Naive thymus-derived CD4-positive, alpha-beta T cell (primary cell): ENCODE measurements at places on chromosomes 11 and 22. TPM values are rescaled to one million over a fixed set of nuclear protein-coding genes. Genes with fewer than 3 reads are reported as not detected.

Gene GRIK4
- total RNA-seq: not detected

Gene CSNK2A3
- total RNA-seq: 0.46 and 1.0 TPM in 2 replicates

Gene SLC6A5
- not detected for total RNA-seq

Gene OLFML1
- not detected for total RNA-seq

Gene MEI1
- 56.7 TPM for total RNA-seq

DNA sequence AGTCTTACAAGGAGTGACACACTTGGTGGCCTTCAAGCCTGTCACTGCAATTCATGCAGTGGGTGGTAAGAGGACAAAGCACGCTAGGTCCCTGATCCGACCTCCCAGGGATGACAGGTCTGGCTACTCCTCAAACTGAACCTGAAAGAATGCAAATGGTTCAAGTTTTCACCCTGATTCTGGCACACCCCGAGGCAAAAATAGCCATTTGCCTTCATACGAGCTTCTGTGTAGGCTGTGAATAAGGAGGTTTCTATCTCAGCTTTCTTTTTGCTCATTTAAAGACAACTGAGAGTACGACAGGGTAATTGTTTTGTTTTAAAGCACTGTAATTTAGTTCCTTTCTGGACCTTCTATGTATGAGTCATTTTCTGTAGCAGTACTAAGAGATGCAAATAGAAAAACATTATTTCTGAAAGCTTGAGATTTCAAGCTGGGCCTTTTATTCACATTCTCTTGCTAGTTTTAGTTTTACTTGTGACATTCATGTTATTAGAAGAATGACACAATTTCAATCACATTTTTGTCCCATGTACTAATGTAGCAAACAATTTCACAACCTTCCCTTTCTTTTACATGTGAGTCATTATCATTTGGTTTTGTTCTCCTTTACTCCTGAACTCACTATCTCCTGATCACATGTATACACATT is 56.6 kb upstream of the FDX1 start:
- H3K27me3 ChIP-seq: no peaks in the 10 kb centered on the region
- H3K4me1 ChIP-seq: no peaks in the 10 kb centered on the region
- DNase-seq: no peak
- no peak overlapping the region for H3K27ac ChIP-seq
- no peak overlapping the region for H3K4me3 ChIP-seq
- no peaks in the 10 kb centered on the region for H3K36me3 ChIP-seq

- no peaks in the 10 kb centered on the region for H3K27me3 ChIP-seq
- H3K4me1 ChIP-seq: peaks cover 22% of the 10 kb centered on the region
- peak overlapping the region; percentile 76 for H3K4me3 ChIP-seq
- H3K27ac ChIP-seq: peak overlapping the region; percentile 98
- no peaks in the 10 kb centered on the region for H3K36me3 ChIP-seq
Observed at GRCh38 chr11:130001461-130002351, 929 bp downstream of the PRDM10 start.

DNA sequence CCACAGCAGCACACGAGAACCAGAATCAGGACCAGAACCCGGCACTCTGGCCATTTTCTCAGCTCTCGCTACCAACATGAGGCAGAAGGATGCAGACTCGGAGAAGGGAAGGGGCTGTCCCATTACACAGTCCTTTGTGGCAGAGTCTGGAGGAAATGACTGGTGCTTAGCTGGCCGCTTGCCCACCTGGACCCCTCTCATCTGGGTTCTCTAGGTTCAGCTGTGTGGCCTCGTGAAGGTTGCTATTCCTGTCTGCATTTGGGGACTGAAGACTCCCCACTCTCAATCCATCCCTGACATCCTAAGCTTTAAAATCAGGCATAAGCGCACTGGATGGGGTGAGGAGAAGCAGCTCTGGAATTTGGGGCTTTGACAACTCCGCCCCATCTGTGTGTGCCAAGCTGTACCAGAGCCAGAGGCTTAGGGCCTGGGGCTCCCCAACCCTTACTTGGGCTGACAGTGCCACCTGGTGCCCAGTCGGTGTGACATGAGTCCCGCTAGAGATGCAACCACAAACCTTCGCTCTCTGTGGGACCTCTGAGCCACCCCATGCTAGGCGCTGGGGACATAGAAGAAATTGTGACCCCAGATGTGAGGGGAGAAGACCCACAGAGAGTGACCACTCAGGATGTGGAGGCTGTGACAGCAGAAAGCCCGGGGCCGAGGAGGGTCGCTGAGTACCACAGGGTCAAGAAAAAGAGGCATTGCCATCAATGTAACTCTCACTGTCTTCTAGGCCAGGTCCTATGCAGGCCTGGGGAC is 35.8 kb upstream of the FCHSD2 start:
- H3K4me3 ChIP-seq: no peak overlapping the region
- H3K4me1 ChIP-seq: no peaks in the 10 kb centered on the region

- no peaks in the 10 kb centered on the region for H3K36me3 ChIP-seq
- no peaks in the 10 kb centered on the region for H3K27me3 ChIP-seq
- H3K4me3 ChIP-seq: no peak overlapping the region
- no peak for DNase-seq
- H3K27ac ChIP-seq: peak overlapping the region; percentile 55
Observed at GRCh38 chr11:66112041-66112491, 42.0 kb downstream of the PACS1 start.

DNA sequence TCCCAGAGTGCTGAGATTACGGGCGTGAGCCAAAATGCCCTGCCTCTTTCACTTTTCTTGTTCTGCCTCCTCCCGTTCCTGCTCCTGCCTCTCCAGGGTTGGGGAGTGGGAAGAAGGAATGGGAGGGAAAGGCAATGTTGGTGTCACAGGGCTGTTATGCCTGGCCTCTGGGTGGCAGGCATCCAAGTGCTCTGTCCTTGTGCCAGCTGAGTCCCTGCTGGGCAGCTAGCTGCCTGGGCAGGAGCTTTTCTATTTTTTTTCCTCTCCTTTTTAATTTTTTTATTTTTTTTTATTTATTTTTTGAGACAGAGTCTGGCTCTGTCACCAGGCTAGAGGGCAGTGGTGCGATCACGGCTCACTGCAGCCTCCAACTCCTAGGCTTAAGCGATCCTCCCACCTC is 4.1 kb upstream of the SAC3D1 start:
- no peaks in the 10 kb centered on the region for H3K27me3 ChIP-seq
- no peak for DNase-seq
- H3K27ac ChIP-seq: no peak overlapping the region
- H3K4me1 ChIP-seq: peaks cover 8% of the 10 kb centered on the region

- no peaks in the 10 kb centered on the region for H3K27me3 ChIP-seq
- H3K4me3 ChIP-seq: no peak overlapping the region
- no peaks in the 10 kb centered on the region for H3K36me3 ChIP-seq
- DNase-seq: no peak
- no peaks in the 10 kb centered on the region for H3K4me1 ChIP-seq
Observed at GRCh38 chr11:106295974-106296373, 218.5 kb downstream of the AASDHPPT start.

DNA sequence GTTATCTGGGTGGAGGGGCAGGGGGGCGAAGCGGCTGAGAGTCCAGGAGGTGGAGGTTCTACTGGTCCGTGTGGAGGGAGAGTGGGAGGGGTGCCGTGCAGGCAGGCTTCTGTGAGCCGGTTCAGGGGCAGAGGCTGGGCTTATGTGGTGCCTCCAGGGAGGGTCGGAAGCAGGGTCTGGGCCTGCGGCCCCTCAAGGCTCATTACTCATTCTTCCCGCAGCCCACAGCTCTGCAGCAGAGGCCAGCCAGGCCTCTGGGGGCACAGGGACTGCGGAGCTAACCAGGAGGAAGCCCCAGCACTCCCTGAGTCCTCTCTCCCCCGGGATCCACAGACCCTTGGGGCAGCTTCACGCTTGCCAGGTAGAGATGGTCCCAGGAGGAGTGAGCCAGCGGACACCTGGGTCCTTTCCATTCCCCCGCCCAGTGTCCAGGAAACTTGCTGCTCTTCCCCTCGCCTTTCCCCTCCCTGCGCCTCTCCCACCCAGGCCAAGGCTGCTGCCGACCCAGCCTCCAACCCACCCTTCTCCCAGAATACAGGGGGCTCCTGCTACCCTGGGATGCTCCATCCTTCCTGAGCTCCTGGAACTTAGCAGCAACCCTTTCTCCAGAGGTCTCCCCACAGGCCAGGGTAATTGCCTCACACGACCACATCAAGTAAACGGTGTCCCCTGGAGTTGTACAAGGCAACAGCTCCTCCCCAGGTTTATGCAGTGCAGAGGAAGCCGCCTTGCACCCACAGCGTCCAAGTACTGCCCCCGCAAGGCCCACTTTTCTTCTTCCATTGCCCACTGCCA is 6.3 kb downstream of the NRXN2 start:
- H3K4me3 ChIP-seq: no peak overlapping the region
- no peaks in the 10 kb centered on the region for H3K4me1 ChIP-seq
- no peaks in the 10 kb centered on the region for H3K36me3 ChIP-seq
- no peak for DNase-seq
- peaks cover 15% of the 10 kb centered on the region for H3K27me3 ChIP-seq

- peaks cover 5% of the 10 kb centered on the region for H3K4me1 ChIP-seq
- no peak for DNase-seq
- no peak overlapping the region for H3K4me3 ChIP-seq
- no peaks in the 10 kb centered on the region for H3K27me3 ChIP-seq
Observed at GRCh38 chr11:73520353-73521061, 77.4 kb downstream of the FAM168A start.

- H3K27me3 ChIP-seq: no peaks in the 10 kb centered on the region
- H3K4me3 ChIP-seq: no peak overlapping the region
- H3K4me1 ChIP-seq: no peaks in the 10 kb centered on the region
- no peak for DNase-seq
- peaks cover 54% of the 10 kb centered on the region for H3K36me3 ChIP-seq
Observed at GRCh38 chr22:40423882-40424640, 53.7 kb downstream of the SGSM3 start.

- no peak overlapping the region for H3K27ac ChIP-seq
- H3K36me3 ChIP-seq: no peaks in the 10 kb centered on the region
- no peak for DNase-seq
- peaks cover 5% of the 10 kb centered on the region for H3K4me1 ChIP-seq
Observed at GRCh38 chr11:31802990-31803812, 7.9 kb downstream of the PAX6 start.

DNA sequence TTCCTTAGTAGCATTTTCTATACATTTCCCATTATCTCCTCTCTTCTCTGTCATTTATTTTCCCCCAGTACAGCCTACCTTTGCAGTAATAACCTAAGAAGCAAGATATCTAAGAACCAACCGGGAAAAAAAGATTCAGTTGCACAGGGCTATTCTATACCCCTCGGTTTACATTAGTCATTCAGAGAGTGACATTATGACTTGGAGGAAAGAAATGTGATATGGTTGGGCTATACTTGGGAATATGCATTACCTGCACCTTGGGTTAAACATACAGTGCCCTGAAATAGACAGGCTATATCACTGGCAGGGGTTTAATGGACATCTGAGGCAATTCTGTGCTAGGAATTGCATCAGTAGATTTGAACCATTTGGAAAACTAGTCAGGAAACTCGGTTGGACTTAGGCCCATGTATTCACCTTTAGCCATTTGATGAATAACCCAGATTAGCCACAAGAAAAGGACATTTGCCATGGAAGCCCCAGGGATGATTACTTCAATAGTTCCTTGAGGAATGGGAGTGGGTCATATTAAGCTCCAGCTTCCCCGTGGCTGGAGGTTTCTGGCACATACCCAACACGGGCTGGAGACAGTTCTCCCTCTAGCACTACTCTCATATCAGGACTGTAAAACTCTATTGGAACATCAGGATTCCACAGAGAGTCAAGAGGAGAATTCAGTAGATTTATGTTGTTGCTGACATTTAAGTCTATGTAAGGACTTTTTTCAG is 973.2 kb downstream of the NTM start:
- DNase-seq: no peak
- H3K4me3 ChIP-seq: no peak overlapping the region
- no peaks in the 10 kb centered on the region for H3K4me1 ChIP-seq
- no peaks in the 10 kb centered on the region for H3K27me3 ChIP-seq
- H3K27ac ChIP-seq: no peak overlapping the region
- H3K36me3 ChIP-seq: no peaks in the 10 kb centered on the region

DNA sequence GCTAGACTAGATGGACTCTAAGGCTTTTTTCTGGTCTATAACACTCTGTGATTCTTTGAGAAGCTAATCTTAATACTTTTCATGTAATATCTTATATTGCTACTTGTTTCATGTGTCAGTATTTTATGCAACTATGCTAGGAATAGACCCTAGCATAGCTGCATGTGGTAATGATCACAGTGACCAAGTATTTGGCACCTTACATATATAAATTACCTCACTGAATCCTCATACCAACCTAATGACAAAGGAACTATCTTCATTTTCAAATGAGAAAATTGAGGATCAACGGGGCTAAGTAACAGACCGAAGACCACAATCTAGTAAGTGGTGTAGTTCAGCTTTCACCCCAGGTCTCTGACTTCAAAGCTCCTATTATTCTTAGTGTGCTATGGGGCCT is 327.3 kb upstream of the PITPNB start:
- no peak for DNase-seq
- H3K4me1 ChIP-seq: no peaks in the 10 kb centered on the region

- H3K36me3 ChIP-seq: no peaks in the 10 kb centered on the region
- H3K27ac ChIP-seq: no peak within 1 kb of the TSS
Observed at GRCh38 chr11:59510941-59511589, at the start of gene OR4D9. Gene OR4D9 (plus strand): TSS chr11:59511539. CDS start chr11:59514913, 3,374 bp downstream.

- DNase-seq: no peak
- no peak overlapping the region for H3K27ac ChIP-seq
- H3K4me1 ChIP-seq: no peaks in the 10 kb centered on the region
Observed at GRCh38 chr22:29798318-29798717, 31.1 kb downstream of the UQCR10 start.

DNA sequence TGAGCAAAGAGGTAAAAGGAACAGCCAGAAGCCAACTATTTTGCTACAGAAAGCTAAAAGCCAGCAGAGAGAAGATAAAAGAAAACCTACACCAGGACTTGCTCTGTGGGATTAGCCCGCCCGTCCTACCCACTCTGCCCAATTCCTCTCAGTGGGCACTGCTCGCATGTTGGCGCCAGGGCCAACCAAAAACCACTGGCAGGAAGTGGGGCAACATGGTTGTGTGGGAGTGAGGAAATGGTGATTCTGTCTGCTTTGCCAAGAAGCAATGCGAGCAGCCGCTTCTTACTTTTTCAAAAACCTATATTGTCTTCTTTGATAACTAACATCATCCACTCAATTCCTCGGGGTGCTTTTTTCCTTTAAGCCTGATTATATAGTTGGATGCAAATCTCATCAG is 14.2 kb upstream of the APOA1 start:
- DNase-seq: peak; percentile 40
- peak overlapping the region; percentile 39 for H3K4me3 ChIP-seq
- H3K27me3 ChIP-seq: no peaks in the 10 kb centered on the region

DNA sequence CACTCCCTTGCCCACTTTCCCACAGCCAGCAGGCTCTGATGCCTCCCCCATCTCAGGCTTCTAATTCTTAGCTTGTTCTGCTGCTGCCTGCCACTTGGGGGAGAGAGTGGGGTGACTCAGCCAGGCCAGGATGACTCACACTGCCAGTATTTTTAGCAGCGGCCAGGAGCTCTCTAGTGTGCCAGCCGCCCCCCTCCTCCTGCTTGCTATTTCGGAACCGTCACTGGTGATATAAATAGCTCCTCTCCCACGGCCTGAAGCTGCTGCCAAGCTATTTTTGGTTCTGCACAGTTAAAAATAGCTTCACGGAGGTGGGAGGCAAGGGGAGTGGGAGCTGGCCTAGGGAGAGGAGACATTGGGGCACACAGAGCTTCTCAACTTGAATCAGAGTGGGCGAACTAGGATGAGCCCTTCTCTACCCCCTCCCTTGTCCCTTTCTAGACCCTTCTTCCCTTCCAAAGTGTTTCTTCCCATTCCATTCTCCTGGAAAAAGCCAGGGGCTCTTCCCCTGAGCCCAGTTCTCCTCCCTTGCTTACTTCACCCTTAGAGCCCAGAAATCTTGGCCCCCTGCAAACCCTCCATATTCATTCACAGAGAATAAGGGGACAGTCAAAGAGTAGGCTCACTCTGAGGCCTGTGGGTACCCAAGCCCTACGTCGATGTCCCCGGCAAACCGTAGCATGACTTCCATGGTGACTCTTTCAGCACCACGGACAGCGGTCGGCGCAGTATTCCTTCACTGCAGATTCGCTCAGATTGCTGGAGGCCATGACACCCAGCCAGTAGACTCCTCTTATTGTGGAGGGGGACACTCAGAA is 2.5 kb upstream of the NPAS4 start:
- H3K27ac ChIP-seq: no peak overlapping the region
- DNase-seq: peak; percentile 47
- peaks cover 7% of the 10 kb centered on the region for H3K27me3 ChIP-seq
- H3K4me1 ChIP-seq: no peaks in the 10 kb centered on the region
